ENCODE measurements at places on chromosomes 5 and 9.

DNA sequence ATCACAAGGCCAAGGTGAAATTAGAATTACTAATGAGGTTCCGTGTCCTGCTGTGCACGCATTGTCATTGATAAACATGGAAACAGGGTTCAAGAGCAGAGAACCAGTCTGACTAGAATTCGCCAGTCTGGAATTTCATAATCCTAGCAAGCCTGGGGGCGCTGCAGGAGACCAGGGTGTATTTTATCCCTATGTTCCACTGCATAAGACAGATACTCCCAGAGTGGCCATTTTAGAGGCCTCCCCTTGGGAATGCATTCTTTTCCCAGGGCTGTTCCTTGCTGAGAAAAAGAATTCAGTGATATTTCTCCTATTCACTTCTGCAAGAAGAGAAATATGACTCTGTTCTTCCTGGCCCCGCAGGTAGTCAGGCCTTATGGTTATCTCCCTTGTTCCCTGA is 1387.7 kb downstream of the MAT2B start:
- DNase-seq, result no peak

GRCh38 chr9:16575986-16576245 is 294.6 kb downstream of the BNC2 start:
- DNase-seq, result no peak

DNA sequence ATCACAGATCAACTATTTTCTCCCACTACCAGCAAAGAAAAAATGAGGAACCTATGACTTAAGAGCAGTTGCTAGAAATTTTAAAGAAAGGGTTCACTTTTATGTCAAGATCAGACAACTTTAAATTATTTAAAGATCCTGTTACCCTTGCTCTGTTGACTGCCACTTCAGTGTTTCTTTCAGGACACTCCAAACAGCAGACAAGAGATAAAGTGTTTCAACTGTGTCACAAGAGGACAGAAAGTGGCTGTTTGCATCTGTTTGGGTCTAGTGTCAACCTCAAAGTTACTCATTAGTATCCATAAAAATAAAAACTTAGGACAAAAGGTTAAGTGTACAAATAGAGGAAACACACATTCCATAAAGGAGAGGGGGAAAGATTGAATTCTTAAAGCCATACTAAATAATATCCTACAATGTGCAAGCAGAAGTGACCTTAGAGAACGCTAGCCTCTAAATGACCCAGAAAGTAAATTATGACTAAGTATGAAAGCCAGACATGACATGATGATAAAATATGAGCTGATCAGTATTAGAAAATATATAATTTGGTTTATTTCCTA is 24.9 kb downstream of the HMGCS1 start:
- no peak for DNase-seq

DNA sequence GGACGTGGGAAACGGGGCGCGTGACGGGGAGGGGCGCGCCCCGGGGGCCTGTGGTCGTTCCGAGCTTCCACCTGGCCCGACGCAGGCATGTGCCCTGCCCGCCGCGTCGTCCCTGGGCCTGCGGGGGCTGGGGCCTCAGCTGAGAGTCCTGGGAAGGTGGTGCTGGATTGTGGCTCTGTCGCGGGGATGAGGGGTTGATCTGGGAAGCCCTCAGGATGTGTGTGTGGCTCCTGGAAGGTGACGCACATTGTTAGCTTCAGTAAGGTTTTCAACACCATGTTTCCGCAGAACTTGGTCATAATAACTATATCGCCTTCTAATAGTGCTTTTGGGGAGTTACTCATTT is 589.1 kb downstream of the MTRR start:
- peak; percentile 16 for DNase-seq

DNA sequence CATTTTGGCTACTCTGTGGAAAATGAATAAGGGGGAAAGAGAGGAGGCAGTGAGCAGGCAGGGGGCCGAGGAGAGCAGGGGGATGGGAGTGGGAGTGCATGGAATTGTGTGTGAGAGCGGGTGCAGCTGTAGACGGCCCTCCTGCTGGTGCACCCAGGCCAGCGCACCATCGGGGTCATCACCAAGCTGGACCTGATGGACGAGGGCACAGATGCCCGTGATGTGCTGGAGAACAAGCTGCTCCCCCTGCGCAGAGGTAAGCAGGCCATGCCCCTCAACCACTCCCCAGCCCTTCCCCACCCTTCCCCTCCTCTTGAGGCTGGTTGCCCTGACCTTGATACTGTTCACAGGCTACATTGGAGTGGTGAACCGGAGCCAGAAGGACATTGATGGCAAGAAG is 16.7 kb downstream of the DNM1 start:
- DNase-seq, result no peak

DNA sequence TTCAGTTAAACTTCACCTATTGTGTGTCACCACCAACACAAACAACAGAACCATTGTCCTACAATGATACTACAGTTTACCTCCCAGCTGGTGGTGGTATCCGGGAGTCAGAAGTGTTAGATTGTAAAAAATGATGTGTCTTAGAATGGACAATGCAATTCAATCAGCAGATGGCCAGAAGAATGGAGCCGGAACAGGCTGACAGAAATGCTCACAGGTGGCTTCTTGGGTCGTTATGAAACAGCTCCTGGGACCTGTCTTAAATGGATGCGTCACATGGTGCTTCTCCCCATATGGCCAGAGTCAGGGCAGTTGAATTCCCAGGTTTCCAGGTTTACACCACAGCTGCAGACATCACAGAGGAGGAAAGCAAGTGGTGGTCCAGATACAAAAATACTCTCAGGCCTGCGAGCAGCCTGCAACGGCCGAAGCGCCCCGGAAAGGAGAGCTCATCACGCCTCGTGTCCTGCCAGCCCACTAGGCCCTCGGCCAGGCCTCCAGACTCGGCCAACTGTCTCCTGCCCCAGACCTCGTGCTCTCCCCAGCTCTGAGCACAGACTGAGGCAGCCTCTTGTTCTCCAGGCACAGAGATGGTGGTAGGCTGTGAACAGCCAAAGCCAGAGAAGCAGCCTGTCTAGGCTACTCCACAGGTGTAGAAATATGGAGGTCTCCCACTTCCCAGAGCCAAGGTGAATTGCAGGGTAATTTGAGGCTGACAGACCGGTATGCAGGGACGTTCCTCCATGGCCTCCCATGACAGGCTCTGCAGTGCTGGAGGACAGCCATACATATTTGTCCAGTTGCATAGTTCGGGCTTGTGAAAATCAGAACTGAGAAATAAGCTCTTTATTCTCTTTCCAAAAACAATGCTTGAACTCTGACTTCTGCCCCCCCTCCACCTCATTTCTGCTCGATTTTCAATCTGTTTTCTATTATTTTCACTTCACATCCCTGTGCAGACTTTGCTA is 98.5 kb upstream of the SPATA31C2 start:
- DNase-seq, result no peak

- DNase-seq, result no peak
Observed at GRCh38 chr5:104128348-104128747, 565.8 kb upstream of the NUDT12 start.

- DNase-seq, result no peak
Observed at GRCh38 chr5:22643356-22643755, 209.8 kb downstream of the CDH12 start.

DNA sequence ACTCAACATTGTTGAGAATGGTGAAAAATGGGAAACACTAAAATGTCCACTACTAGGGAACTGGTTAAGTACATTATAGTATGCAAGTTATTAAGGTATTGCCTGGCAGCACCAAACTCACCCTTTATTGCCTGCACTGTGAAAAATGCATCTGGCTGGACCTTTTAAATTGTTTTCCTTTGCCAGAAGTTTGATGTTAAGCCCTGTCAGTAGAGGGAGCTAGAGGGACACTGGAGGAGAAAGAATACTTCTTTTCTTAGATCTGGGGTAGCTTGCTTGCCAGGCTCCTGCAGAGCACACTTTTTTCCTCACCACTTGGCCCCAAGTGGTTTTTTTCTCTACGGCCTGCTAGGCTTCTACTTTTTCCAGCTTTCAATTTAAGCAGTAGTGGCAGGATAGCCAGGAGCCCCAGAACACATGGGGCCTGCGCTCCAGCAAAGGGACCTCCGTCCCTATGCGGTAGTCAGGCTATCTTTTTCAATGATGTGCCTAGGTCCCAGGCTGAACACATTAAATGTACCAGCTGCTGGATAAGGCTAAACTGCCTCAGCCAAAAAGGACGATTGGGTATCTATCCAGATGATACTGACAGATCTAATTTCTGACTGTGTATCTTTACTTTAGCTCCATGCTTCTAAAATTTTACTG is 8.0 kb upstream of the HABP4 start:
- no peak for DNase-seq

GRCh38 chr9:95978106-95978505 is 102.6 kb downstream of the ERCC6L2 start:
- DNase-seq, result no peak

DNA sequence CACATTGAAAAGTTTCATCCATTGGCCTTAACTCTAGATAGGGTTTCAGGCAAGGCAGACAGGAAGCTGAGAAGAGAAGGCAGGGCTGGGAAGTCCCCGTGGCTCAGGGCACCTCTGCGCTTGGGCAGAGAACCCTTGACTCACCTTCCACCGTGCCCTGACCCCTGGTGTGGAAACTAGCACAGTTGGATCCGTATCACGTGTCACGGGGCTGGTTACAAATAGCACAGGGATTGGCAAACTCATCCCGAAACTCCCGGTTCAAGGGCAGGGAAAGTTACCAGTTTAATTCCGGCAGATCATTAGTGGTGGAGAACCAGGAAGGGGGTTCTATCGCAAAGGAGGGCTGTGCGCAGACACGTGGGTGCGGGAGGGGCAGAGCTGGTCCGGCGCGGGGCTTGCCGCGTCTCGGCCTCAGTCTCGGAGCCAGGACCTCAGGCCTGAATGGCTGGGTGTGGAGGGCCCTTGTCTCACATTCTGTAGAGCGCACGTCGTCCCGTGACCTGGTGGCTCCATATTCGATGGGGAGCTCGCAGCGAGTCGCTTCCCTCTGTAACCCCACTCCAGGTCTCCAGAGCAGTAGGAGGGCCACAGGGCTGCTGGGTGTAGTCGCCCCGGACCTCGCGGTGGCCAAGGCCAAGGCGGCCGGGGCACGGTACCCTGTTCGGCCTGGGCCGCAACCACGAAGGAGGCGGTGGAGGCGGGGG is 771 bp upstream of the TMEM171 start:
- no peak for DNase-seq

DNA sequence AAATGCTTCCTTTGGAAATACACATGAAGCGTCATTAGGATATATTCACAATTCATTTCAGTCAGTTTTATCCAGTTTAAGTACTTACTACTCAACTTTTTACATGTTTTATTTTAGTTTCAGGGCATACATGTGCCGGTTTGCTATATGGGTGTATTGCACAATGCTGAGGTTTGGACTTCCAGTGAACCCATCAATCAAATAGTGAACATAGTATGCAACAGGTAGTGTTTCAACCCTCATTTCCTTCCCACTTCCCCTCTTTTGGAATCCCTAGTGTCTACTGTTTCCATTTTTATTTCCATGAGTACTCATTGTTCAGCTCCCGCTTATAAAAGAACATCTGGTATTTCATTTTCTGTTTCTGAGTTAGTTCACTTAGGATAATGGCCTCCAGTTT is 74.7 kb downstream of the TMEM161B start:
- no peak for DNase-seq

GRCh38 chr5:16934677-16935153 is 1.4 kb downstream of the MYO10 start:
- no peak for DNase-seq

- DNase-seq, result no peak
Observed at GRCh38 chr9:136220017-136220729, 15.2 kb upstream of the LHX3 start.

DNA sequence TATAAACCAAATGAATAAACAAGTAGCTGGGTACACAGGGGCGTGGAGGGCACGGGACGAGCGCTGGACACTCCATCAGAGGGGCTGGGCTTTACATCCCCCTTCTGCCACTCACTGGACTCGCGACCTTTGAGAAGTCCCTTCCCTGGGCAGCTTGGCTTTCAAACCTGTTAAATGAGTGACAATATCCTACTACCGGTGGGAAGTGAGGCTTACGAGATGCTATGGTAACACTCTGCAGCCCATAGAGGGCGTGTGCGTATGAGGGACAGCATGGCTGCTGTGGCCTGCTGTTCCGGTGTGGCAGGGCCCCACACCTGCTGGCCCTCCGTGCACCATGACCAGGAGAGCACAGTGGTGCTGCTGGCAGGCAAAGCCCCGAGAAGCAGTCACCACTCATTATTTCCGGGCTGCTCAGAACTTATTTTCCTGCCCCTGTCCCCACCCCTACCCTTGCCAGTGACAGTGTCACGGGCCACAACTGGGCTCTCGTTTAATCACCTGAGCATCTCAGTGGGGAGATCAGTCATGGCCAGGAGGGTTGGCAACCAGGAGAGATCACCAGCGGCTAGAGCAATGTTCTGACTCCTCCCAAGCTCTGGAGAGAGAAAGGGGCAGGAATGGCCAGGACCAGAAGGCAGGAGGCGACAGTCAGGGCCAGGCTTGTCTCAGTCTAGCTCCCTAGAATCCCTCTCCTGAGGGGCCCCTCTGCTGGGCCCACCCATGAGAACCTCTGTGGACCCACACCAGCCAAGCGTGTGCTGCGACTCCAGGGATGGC is 10.5 kb downstream of the CLTB start:
- DNase-seq, result no peak

DNA sequence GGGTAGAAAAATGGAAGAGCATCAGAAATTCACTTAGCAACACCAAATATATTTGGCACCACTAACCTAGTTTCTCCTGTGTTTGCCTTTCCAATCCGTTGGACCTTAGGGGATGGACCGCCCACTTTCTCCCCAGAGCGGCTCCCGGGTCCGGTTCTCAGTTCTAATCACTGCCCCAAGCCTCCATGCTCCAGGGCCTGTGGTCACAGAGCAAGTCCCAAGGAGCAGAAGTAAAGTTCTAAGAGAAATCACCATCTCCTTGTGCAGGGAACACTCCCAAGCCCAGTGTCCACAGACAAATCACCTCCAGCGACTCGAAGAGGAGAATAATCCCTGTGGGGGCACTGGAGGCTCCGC is 728 bp upstream of the SLC1A1 start:
- no peak for DNase-seq

GRCh38 chr9:5326893-5327548 is 12.7 kb downstream of the RLN1 start:
- no peak for DNase-seq

GRCh38 chr5:11302663-11303062 is 541.6 kb upstream of the DAP start:
- no peak for DNase-seq

DNA sequence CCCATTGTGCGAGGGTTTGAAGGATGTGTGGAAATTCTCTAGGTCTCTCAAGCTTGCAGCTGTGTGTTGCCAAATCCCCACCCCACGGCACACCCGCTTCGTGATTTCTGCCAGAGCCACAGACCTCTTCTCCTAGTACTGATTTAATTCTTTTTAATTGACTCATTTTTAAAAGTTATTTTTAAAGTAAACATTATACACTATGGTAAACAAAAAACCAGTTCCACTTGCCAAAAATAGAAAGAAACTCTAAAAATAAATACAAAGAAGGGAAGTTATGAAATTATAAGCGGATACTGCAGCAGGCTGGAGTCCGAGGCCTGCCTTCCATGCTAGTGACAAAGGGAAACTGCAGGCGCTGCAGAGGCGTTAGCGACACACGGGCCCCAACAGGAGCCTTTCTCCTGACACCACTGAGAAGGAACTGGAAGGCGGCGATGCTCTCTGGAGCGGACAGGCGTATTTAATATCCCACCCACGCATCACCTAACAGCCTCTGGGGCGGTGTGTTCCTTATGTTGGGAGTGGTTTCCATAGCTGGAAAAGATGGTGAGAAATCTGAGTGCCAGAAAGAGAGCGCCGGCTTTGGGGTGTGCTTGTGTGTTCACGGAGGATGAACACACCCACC is 122.5 kb downstream of the COL23A1 start:
- no peak for DNase-seq

Data from stimulated activated CD4-positive, alpha-beta T cell treated with anti-CD3 and anti-CD28 coated beads, Interleukin-12 subunit alpha, Interleukin-12 subunit beta, amount 100 ng/mL, for 4 hours (primary cell).